ENCODE measurements at places on chromosomes 5 and 9.
A peak's percentile ranks its signal among the peaks of the same experiment; 100 is the strongest.

- DNase-seq = no peak
Observed at GRCh38 chr9:882416-882924, 41.0 kb downstream of the DMRT1 start.

- no peak for DNase-seq
Observed at GRCh38 chr5:31487506-31487905, 44.4 kb downstream of the DROSHA start.

- DNase-seq = no peak
Observed at GRCh38 chr5:155886311-155887031, 440.5 kb upstream of the SGCD start.

DNA sequence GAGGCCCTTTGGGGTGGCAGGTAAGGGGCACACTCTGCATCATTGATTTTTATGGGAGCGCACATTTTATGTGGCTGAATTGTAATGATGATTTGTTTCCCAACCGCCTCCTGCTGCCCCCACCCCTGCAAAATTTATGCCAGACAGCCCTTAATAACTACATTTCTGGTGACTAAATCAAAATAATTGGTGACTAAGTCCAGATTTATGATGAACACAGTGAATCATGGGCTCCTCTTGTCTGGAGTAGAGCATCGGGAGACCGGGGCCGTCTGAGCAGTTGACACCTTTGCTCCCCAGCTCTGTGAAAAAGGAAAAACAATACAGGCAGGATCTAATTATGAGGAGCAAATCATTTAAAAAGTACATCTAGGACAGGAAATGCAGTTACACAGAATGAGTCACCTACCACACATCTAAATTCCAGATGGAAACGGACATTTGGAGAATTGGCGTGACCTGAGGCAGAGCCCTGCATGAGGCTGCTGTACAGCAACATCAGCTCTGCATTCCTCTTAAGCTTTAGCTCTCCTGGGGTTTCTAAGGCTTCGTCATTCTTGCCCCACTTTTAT, 58.9 kb downstream of the DOCK2 start:
- no peak for DNase-seq

- no peak for DNase-seq
Observed at GRCh38 chr5:16827755-16828154, 108.3 kb downstream of the MYO10 start.

DNA sequence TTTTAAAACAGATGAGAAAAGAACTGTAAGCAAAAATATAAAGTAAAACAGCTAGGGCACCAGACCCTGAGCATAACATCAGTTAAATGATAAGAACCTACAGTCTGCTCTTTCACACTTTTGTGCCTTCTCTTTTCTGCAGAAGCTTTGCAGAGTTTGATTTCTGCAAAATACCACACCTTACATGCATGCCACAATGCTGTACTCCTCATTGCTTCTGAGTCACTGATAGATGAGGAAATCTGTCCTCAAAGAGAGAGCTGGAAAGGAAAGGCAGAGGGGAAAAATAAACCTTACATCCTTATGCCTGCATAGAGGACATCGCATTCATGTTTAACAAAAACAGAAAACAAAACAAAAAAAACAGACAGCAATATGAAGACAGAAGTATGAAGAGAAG, 142.9 kb downstream of the ATPSCKMT start:
- DNase-seq = no peak

DNA sequence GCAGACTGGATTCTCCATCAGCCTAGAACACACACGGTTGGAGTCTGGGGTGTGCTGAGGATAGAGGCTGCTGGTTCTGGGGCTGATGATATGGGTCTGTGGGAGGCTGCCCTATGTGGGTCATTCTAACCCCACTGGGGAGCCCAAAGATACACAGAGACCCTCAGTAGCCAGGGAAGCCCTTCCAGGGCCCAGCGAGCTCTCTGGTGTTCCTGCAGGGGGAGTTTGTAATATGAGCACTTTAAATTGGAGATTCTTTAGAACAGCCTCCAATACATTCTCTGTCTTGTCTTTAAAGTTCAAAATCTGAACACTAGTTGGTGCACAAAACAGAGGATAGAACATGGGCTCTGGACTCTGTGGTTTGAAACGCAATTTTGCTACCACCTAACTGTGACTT, 2.4 kb downstream of the ACTL7A start:
- DNase-seq = no peak

- DNase-seq = peak; percentile 85
Observed at GRCh38 chr9:35736201-35736633, 3.8 kb downstream of the CREB3 start.

DNA sequence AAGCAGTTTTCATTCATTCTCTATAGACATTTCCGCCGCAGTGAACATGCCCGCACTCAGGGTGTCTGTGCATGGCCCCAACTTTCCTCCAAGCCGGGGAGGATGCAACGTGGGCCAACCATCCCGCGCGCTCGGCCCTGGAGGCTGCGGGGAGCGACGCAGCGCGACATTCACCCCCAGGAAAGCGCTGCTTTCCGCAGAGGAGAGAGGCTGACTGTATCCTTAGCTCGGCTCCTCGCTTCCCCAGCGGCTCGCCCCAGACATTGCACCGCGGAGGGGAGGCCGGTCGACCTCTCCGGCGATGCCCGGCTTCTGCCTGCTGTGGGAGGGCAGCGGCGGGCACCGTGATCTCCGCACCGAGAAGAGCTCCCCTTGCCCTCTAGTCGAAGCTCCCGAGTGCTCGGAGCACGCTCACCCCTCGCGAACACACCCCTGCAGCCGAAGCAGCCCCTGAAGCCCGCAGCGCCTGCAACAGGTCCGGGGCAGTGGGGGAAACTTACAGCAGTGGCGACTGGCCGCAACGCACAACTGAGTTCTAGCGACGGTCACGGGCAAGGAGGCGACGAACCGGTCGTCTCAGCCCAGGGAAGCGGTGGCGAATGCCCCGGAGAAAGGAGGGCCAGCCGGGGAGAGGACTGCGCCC, 600 bp downstream of the ENC1 start:
- no peak for DNase-seq

DNA sequence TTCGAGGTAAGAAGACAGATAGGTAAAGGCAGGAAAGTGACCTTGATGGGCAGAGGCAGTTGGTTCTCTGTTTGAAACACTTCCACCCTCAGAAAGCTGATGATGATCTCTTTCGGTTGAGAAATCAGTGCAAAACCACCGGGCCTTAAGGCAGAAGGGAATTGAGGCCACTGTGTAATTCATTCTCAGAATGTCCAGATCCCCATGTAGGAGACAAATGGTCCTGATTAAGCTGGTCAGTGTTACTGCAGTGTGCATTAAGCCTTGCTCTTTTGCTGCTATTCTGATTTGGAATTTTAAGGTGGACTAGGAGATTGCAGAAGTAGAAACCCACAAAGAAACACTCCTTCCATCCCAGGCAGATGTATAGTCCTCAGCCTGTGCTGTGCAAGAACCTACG, 255.2 kb downstream of the ARHGAP26 start:
- peak; percentile 68 for DNase-seq

- no peak for DNase-seq
Observed at GRCh38 chr9:108033976-108034964, 544.7 kb upstream of the KLF4 start.

- no peak for DNase-seq
Observed at GRCh38 chr9:16654596-16655126, 215.8 kb downstream of the BNC2 start.

DNA sequence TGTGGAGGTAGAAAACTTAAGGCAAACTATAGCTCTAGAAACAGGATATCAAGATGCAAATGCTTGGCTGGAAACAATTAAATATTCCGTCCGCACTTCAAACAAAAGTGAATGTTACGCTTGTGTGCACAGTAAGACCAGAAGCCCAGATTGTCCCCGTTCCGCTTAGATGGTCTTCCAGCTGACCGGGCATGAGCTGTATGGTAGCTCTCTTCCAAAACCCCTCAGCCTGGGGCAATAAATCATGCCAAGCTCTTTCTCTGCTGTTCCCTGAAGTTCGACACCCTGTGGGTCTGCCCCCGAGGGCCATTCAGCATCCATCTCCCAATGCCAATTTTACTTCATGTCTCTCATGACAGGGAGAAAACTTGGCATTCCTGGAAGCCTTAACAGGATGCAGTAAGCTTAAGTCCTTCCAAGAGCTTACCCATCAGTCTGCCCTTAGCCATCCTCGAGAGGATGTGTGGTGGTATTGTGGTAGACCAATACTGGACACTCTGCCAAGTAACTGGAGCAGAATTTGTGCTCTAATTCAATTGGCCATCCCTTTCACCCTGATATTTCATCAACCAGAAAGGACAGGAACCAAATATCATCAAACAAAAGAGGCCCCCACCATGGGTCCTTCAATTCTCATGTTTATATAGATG, 70.7 kb upstream of the RANBP6 start:
- no peak for DNase-seq

DNA sequence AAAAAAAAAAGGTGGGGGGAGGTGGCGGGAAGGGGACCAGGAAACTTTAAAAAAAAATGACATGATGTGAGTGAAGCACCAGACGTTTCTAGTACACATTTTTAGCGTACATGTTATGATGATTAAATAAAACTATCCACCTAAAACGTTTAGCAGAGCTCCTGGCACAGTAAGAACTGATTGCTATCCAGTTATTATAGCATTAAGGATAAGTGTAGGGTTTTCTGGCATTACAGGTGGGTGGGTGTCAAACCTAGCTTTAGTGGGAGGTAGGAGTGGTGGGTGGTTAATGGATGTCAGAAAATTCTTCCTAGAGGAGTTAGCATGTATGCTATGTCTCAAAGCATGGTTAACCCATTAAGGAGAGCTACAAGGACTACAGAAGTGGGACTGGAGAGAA, 2329.5 kb downstream of the MAT2B start:
- no peak for DNase-seq

DNA sequence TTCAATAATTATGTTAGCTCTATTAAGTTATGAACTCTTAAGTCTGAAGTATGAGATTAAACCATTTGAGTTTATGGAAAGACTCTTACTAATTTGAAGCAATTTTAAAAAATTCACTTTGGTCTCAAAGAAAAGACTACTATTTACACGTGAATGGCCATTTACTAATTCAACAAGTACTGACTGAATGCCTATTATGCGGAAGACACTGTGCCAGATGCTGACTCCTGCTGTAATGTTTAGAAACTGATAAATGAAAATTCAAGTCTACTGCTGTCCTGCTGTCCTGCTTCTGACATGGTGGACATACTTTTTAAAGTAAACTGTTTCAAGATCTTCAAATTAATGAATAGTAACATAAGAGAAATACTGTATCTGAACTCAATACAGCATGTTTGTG, 116.2 kb downstream of the MPDZ start:
- no peak for DNase-seq

GRCh38 chr5:37867654-37868053, 27.8 kb upstream of the GDNF start:
- DNase-seq = no peak

GRCh38 chr9:135906291-135907005, 898 bp downstream of the CAMSAP1 start:
- DNase-seq = peak; percentile 66

- peak; percentile 41 for DNase-seq
Observed at GRCh38 chr5:43073597-43074546, 33.8 kb upstream of the ANXA2R start.

DNA sequence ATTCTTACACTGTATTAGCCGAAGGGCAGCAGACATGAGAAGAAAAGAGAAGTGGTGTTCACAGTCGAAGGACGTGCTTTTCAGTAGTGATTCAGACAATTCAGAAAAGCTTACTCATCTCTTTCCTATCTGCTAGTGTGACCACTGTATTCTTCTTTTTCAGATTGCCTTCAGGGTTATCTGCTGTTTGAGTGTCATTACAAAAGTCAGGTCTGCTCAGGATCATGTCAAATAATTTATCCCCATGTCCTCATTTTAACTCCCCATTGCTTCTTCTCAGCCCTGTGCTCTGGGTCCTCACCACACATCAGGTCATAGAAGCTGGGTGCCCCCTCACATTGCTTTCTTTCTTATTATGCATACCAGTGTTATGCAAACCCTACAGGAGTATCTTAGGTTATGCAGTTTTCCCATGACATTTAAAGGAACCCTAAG, 394.0 kb downstream of the CETN3 start:
- no peak for DNase-seq

DNA sequence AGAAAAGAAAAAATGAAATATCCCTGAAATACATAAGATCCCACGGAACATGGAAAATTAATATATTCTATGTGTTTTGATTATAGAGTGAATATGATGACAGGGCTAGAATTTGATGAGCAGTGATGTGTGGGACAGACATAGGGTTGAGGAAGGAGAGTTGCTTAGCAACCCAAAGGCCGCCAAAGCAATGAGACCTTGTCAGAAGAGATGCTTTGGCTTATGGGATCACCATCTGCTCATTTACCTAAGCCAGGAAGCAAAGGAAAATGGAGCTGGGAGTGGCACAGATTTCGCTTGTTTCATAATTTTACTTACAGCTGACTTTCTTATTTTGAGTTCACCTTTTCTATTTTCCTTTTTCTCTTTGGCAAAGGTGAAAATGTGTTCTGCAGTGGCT, 20.9 kb upstream of the HAPLN1 start:
- peak; percentile 83 for DNase-seq

GRCh38 chr9:121059998-121060636, 10.0 kb upstream of the C5 start:
- DNase-seq = peak; percentile 76

DNA sequence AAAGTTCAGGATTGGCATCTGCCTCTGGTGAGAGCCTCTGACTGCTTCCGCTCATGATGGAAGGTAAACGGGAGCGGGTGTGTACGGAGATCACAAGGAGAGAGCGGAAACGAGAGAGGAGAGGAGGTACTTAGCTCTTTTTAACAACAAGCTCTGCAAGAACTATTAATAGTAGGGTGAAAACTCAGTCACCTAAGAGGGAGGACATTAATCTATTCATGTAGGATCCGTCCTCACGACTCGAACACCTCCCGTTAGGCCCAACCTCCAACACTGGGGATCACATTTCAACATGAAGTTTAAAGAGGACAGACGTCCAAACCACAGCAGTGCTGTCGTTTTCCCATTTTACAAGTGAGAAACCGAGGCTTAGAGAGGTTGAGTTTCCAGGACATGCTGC, 173.7 kb downstream of the SLC28A3 start:
- DNase-seq = no peak

- no peak for DNase-seq
Observed at GRCh38 chr5:82421119-82421518, 143.0 kb upstream of the RPS23 start.

DNA sequence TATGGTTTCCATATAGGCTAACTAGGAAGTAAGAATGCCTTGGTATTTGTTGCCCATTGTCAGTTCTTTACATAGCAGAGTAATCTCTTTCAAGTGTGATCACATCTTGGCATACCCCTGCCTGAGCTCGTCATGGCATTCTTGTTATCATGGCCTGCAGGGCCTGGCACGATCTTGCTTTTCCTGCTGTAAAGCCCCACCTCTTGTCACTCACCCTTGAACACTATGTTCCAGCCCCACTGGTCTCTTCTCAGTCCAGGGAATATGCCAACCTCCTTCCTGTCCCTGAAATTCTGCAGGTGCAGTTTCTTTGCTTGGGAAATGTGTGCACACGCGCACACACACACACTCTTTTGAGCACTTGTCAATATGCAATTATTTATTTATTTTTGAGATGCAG, 250.2 kb upstream of the DMRT1 start:
- peak; percentile 22 for DNase-seq

DNA sequence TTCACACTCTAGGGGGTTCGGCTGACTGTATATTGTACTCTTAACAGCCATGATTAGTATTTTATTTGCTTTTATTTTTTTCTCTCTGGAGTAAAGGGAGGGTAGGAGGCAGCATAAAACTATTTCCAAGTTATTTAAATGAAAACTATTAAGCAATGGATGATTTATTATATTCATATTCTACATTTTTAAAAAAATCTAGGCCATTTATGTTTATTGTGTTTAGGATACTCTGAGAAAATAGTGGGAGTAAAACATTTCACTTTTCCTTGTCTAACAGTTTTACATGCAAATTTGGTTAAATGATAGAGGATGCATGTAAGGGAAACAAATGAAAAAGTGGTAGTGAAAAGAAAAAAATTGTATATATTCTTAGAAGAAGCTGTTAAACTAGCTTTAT, 276.3 kb downstream of the GAS1 start:
- no peak for DNase-seq
